Right ventricle myocardium superior (tissue), 1 donor: ENCODE measurements at places on chromosomes 13 and 19. TPM values are rescaled to one million over a fixed set of nuclear protein-coding genes. Genes with fewer than 3 reads are reported as not detected.

Gene C5AR2
- 0.78 TPM for total RNA-seq

Gene SHANK1
- 0.40 TPM for total RNA-seq

Gene NKPD1
- not detected for total RNA-seq

Gene PGLYRP1
- not detected for total RNA-seq

Gene PRODH2
- total RNA-seq, result not detected

DNA sequence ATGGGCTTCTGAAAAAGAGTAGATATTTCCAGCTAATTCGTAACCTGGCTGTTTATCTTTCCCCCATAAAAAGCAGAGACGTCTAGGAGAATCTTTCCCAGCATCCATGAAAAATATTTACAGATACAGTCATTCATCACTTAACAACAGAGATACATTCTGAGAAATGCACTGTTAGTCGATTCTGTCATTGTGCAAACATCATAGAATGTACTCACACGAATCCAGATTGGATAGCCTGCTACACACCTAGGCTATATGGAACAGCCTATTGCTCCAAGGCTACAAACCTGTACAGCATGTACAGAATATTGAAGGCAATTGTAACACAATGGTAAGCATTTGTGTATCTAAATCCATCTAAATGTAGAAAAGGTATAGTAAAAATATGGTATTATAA, 530.2 kb upstream of the NBEA start:
- DNase-seq, result no peak

DNA sequence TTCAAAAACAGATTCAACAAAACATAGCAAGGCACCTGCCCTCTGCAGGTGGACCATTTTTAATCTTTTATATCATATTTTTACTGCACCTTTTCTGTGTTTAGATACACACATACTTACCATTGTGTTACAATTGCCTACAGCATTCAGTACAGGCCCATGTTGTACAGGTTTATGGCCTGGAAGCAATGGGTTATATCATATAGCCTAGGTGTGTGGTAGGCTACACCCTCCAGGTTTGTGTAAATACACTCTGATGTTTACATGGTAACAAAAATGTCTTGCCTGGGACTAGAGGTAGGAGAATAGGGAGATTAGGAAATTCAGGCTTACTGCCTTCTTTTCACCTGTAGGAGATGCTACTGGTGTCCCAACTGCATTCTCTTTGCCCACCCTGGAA, 8.2 kb upstream of the UBAC2 start:
- DNase-seq, result no peak

DNA sequence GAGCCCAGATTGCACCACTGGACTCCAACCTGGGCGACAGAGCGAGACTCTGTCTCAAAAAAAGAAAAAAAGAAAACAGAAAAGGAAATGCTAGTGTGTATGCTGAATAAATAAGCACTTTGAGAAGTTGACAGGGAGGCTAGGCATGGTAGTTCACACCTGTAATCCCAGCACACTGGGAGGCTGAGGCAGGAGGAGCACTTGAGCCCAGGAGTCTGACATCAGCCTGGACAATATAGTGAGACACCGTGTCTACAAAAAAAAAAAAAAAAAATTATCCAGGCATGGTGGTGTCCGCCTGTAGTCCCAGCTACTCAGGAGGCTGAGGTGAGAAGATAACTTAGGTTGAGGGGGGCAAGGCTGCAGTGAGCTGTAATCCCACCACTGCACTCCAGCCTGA, 19.1 kb upstream of the LDLR start:
- no peak for DNase-seq

GRCh38 chr13:37295071-37295470, 189.6 kb upstream of the CSNK1A1L start:
- DNase-seq, result peak; percentile 72

DNA sequence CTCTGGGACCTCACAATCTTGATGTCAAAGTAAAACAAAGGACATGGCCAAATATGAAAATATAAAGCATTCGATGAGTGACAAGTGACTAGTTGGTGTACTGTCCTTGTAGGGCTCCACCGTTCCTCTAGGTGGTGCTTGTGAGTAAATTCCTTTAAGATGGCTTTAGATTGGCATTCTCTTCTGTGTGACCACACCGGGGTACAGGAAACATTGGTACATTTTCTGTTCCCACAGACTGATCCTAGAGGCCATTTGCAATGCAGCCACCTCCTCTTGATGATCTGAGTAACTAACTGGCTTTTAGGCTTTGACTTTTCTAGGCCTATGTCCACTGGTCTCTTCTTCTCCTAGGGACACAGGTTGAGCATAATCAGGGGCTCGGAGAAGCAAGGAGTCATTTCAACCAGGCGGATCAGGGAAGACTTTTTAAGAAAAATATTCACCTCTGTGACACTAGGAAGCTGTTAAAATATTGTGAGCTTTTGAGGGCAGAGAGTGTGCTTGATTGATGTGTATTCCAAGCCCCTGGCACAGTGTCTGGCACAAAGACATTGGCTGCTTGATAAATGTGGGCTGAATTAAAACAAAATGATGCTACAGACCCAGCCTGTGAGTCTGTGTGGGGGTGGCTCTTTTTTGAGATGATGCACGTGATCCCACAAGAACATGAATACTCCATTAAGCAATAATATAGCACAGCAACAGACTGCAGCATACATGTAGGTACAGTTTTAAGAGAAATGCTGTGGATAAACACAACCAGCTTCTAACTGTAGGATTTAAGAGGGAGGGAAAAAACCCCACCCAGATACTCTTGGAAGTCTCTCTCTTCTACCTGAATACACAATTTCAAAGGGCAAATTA, 21.0 kb downstream of the EPSTI1 start:
- no peak for DNase-seq

- DNase-seq, result no peak
Observed at GRCh38 chr19:2703691-2704216, 1.3 kb upstream of the GNG7 start.

DNA sequence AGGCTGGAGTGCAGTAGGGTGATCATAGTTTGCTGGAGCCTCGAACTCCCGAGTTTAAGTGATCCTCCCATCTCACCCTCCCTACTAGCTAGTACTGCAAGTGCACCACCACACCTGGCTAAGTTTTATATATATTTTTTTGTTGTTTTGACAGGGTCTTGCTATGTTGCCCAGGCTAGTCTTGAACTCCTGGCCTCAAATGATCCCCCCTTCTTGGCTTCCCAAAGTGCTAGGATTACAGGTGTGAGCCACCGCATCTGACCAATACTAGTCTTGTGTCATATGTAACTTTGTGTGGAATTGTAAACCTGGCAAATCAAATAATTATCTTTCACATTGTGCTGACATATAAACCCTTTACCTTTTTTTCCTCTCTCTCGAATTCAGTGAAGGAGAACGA, 10.2 kb downstream of the HNRNPM start:
- DNase-seq, result no peak

DNA sequence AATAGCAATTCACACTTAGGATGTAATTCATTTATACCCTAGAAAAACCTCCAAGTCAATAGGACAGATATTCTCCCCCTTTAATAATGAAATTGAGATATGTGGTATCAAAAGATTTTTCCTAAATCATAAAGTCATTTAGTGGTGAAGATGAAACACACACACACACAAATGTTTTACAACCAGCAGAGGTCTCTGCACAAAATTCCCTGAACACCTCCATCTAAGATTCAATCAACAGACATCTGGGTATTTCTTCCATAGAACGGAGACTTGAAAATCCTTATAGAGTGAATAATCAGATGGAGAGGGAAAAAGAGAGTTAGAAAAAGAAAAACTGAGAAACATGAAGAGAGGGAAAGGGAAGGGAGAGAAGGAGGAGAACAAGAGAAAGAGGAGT, 52.8 kb downstream of the MYCBP2 start:
- no peak for DNase-seq

- no peak for DNase-seq
Observed at GRCh38 chr13:100458673-100459072, 129.9 kb downstream of the GGACT start.

GRCh38 chr19:47601180-47601904, 7.6 kb upstream of the BICRA start:
- no peak for DNase-seq

DNA sequence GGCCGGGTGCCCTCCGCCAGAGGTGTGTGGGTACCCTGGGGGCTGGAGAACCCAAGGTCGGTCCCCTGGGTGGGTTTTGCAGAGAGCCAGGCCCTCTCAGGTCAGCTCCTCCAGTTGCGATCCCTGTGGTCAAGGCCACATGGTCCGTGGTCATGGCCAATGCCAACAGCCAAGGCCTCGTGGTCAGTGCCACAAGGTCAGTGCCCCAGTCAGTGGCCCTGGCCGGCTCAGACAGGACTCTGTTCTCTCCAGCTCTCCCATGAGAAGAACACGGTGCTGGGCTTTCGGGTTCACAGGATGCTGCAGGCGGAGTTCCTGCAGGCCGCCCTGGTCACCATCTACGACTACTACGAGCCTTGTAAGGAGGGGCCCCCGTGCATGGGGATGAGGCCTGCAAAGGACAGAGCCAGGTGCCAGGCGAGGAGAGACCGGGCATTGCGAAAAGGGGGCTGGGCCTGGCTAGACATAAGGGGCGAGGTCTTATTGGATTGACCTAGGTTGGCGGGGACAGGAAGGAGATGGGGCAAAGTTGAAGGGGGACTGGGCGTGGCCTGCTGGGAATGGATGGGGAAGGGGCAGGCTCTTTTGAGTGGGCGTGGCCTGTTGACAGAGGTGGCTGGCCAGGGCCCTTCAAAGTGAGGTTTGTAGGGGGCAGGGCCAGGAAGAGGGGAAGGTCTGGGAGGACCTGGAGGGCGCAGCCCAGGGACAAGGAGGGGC, 15.2 kb upstream of the SHFL start:
- DNase-seq, result no peak
